T-cell (primary cell): ENCODE measurements at places on chromosomes 4 and X. TPM values are rescaled to one million over a fixed set of nuclear protein-coding genes. Genes with fewer than 3 reads are reported as not detected.

DNA sequence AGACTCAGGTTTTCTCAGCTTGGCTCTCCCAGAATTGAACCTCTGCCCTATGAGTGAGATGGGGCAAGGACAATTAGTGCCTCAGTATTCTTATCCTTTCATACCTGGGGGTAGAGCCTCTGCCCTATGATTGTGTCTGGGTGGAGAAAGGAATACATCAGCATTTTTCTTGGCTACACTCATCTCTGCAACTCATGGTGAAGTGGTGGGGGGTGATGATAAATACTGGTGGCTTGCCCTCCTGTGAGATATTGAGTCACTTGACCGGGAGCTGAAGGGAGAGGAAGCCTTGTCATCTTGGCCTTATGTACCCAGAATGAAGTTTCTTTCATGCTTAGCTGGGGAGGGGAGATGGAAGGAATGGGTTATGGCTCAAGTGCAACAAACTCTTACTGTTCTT lies 71.3 kb upstream of the ENOX2 start:
- DNase-seq = no peak

GPR173 gene
- total RNA-seq = 0.18 TPM

DNA sequence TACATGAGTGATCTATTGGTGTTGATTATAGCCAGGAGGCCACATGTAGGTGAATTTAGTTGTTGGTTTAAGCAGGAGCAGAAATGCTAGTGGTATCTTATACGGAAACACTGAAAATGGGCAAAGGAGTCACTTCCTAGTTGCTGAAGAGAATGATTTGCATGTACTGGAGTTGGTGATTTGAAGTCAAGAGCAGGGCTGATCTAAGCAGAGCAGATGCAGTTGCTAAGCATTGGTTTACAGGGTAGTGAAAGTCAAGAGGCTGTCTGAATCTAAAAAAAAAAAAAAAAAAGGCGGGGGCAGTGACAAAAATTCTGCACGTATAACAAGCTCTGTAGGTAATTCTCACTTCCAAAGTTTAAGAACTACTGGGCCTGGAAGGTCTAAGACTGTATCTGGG lies 90.4 kb upstream of the HPRT1 start:
- no peak for DNase-seq

DNA sequence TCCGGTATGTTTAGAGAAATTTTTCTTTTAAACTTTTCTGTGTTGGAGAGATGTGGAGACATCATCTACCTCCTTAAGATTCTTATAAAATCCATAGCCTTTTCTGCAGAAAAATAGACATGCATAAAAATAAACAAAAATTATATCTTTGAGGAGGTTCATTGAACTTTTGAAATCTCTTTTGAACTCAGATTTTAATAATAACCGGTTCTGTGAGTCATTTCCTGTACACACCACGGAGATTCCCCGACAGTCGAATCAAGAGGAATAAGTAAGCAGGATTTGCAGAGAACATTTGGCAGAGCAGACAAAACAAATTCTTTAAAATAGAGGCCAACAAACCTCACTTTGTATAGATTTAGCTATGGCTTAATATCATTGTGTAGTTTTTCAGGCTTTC lies 918.7 kb upstream of the POU3F4 start:
- no peak for DNase-seq

DNA sequence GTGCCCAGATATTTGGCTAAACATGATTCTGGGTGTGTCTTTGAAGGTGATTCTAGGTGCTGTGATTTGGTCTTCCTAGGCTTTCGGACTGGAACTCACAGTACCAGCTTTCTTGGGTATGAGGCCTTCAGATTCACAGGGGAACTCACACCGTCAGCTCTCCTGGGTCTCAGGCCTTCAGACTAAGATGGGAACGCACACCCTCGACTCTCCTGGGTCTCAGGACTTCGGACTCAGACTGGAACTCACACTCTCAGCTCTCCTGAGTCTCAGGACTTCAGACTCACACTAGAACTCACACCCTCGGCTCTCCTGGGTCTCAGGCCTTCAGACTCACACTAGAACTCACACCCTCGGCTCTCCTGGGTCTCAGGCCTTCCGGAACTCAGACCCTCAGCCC lies 137.7 kb downstream of the CRLF2 start:
- no peak for DNase-seq

- no peak for DNase-seq
Measured at GRCh38 chrX:10769195-10769594, 148.8 kb upstream of the MID1 start.

GRCh38 chrX:129963729-129964128 lies 18.7 kb upstream of the BCORL1 start:
- DNase-seq = no peak

GRCh38 chr4:25439918-25440477 lies 62.9 kb downstream of the ANAPC4 start:
- DNase-seq = no peak

GRCh38 chr4:876780-877179 lies 50.9 kb upstream of the CPLX1 start:
- no peak for DNase-seq

GRCh38 chr4:107876099-107876498 lies 51.4 kb downstream of the SGMS2 start:
- no peak for DNase-seq

SMIM10 gene
- total RNA-seq = not detected

DNA sequence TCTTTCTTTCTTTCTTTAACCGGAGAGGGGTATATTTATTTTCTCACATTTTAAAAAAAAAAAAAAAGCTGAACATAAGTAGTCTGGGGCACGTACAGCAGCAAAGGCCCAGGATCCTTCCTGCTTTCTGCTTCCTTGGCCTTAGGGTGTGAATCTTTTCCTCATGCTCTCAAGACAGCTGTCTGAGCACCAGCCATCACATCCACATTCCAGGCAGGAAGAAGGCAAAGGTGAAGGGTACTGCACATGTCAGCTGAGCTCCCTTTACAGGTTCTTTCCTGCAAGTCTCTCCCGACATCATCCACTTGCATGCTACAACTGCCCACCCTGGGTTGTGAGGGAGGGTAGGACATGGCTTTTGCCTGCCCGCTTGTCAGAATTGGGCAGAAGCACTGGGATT lies 63.7 kb upstream of the GDPD2 start:
- no peak for DNase-seq

FOXO4 gene
- 45.9 TPM for total RNA-seq

FAM9C gene
- not detected for total RNA-seq

GRCh38 chr4:82578935-82579334 lies 17.1 kb upstream of the TMEM150C start:
- DNase-seq = no peak

GRCh38 chr4:128468123-128468989 lies 180.7 kb upstream of the PGRMC2 start:
- DNase-seq = no peak

DNA sequence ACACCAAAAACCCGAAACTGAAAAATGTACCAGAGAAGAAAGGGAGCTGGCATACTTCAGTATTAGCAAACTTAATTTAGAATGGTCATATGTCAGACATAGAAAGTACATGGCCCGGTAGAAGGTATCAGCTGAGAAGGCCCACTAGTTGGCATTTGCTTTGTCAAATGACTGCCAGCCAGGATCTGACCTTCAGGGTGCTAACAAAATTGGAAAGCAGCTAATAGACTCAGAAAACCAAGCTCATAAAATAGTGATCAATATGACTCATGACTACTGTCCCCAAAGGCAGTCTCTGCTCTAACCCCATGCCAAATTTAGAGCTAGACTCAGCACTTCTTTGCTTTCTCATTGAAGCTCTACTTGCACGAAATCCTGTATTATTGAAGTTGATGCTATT lies 342.7 kb downstream of the PDGFC start:
- DNase-seq = no peak

DNA sequence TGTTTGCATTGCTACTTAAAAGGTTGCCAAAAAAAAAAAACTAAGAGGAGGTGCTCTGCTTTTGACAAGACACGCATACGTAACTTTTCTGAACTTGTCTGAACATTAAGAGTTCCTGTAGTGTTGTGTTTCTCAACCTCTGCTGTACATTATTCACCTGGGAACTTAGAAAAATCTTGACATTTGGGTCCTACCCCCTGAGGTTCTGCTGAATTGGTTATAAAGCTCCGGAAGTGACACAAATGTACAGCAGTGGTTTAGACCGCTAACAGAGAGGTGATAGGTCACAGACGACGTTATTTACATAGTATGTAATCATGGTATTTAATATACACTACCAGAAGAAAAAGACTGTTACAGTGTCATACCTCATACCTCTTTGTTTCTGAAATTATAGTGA lies 61.1 kb downstream of the CPEB2 start:
- DNase-seq = no peak

COPS4 gene
- total RNA-seq = 21.4 TPM

- peak; percentile 44 for DNase-seq
Measured at GRCh38 chr4:152591396-152591795, 55.5 kb upstream of the FBXW7 start.

NUDT6 gene
- 4.4 TPM for total RNA-seq

- no peak for DNase-seq
Measured at GRCh38 chr4:100359441-100359840, 158.4 kb downstream of the EMCN start.

DNA sequence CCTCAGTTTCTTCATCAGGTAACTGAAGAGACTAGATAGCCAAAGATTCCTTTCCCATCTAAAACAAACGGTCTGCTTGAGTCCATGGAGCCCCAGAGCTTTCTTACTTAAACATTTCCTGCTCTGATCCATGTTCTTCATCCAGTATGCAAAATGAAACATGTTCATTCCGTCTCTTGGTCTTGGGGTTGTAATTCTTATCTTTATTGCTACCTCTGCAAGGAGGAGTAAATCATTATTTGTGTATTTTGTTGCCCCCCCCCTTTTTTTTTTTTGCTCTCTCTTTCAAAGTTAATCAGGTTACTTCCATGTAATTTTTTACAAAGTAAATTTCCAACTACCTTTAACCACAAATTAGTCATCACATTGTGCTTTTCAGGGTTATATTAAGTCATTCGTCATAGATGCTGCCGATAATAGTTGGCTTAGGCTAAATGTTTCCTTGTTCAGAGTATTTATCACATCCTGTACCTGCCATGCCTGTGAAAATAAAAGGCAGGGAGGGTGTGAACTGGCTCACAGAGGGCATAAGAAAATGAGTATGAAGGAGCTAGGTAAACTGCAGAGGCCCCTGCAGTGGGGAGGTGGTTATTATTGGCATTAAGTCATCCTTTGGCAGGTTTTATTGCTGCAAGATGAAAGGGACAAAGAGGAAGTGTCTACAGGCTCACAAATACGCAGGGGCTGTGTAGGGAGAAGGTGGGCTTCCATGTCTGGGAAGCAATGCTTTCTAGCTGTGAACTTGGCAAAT lies 76.7 kb upstream of the HS3ST1 start:
- DNase-seq = no peak

HEPH gene
- 0.23 TPM for total RNA-seq

- DNase-seq = no peak
Measured at GRCh38 chr4:68076194-68076593, 53.5 kb downstream of the TMPRSS11F start.

- DNase-seq = no peak
Measured at GRCh38 chr4:110417136-110417535, 58.8 kb upstream of the ENPEP start.

GRCh38 chrX:318068-318738 lies 393 bp downstream of the GTPBP6 start:
- DNase-seq = peak; percentile 100
